ENCODE measurements at places on chromosomes 6 and 20. TPM values are rescaled to one million over a fixed set of nuclear protein-coding genes. Genes with fewer than 3 reads are reported as not detected.

Gene GMPR
- 5.1 TPM for total RNA-seq

Gene CD40
- total RNA-seq = 18.5 TPM

Gene POLR1C
- 23.9 TPM for total RNA-seq

Gene GABRR1
- total RNA-seq = not detected

Gene RUNX2
- total RNA-seq = 1.6 TPM

Gene PAK5
- total RNA-seq = not detected

Gene TMEM200A
- total RNA-seq = 0.33 TPM

Gene SAPCD1
- 0.79 TPM for total RNA-seq

Gene OPN5
- not detected for total RNA-seq

Gene WFDC10B
- not detected for total RNA-seq
